ENCODE measurements at places on chromosomes 11 and 22. TPM values are rescaled to one million over a fixed set of nuclear protein-coding genes. Genes with fewer than 3 reads are reported as not detected.

SAA1 gene
- not detected for polyA plus RNA-seq

RIMBP3B gene
- not detected for polyA plus RNA-seq

CD81 gene
- 488 TPM for polyA plus RNA-seq

NXPE1 gene
- polyA plus RNA-seq = not detected

ANO5 gene
- polyA plus RNA-seq = 10.3 TPM

CNIH2 gene
- 1.6 TPM for polyA plus RNA-seq

MRGPRX4 gene
- polyA plus RNA-seq = not detected

NLRP6 gene
- polyA plus RNA-seq = not detected

DSCAML1 gene
- polyA plus RNA-seq = 0.75 TPM

SLC1A2 gene
- not detected for polyA plus RNA-seq

WNT7B gene
- polyA plus RNA-seq = not detected

GRCh38 chr22:17919276-17920144 lies 104.9 kb downstream of the MICAL3 start:
- no peak for DNase-seq

DNA sequence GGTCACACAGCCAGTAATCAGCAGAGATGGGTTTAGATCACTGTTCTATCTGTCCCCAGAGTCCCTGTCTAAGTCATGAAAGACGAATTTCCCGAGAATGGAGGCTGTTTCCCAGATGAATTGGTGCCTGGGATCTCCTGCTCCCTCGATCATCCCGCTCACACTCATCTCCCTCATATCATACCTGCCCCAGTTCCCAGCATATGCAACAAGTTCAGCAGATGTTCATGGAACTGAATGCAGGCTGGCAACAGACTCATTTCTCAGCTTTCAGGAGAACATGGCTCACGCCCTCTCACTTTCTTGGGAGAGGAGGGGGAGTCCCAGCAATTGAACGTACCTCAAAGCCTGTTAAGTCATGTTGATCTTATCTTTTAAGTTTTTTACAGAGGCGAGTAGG lies 22.1 kb downstream of the CD6 start:
- DNase-seq = no peak

GRCh38 chr11:12640926-12641849 lies 33.0 kb upstream of the TEAD1 start:
- DNase-seq = no peak

DNA sequence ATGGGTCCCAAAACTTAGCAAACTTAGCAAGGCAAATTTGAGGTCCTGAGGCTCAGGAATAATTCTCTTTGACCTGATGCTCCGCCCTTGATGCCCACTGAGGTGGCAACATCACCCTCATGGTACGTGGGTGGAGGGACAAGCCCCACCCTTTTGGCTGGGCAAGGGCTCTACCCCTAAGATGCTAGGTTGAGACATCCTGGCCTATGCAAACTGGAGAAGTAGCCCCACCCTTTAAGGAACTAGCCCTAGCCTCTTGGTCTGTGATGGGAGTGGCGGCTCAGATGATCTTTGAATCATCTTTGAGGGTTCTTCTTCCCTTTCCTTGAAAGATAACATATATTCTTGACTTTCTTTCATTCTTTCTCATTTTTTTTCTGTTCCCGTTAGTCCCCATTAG lies 32.9 kb downstream of the CABIN1 start:
- DNase-seq = no peak

DNA sequence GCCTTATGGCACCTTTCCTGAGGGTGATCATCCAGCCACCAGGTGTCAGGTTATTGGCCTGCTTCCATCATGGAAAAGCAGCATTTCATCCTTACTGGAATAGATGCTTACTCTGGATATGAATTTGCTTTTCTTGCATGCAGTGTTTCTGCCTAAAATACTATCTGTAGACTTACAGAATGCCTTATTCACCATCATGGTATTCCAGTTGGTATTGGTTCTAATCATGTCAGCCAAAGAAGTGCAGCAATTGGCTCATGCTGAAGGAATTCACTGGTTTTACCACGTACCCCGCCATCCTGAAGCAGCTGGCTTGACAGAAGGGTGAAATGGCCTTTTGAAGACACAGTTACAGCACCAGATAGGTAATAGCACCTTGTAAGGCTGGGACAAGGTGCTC lies 194.2 kb downstream of the AASDHPPT start:
- DNase-seq = no peak

GRCh38 chr11:73257342-73258103 lies 14.6 kb upstream of the P2RY6 start:
- DNase-seq = no peak

DNA sequence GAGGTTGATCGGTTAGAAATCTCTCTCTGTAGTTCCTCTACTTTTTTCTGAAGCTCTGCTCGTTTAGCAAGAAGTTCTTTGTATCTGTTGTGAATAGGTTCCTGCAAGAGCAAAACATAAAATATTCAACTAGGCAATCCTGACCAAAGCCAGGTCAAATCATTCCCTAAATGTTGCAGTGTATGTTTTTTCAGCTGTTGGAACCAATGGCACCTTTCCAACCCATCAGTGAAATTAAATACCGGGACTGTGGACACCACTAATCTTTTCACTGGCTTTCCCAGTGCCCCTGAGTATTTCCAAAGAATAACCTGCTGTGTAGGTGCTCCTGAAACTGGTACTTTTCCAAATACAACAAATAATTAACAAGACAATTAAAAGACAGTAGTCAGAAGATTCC lies 45.1 kb downstream of the CEP57 start:
- DNase-seq = peak; percentile 17

DNA sequence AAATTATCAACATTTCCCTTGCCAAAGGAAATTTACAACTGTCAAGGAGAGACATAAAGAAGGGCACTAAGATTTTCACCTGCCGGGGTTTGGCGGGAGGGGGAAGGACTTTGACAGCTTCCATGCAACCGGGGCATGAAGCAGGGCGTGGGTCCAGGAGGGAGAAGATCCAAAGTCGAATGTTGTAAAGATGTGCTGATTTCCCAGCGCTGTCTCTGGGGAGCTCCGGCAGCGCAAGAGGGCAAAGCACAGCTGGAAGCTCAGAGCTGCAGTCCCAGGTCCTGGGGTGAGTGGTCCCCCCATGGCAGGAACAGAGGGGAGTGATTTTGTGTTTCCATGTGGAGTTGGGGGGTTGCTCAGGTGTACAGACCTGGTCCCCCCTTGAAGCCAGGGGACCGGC lies at the start of gene MS4A10:
Gene MS4A10, plus strand, starts transcription at position 198 of the 400 bp plus-strand sequence. CDS start 5,003 bp downstream, outside the sequence.
- no peak for DNase-seq

DNA sequence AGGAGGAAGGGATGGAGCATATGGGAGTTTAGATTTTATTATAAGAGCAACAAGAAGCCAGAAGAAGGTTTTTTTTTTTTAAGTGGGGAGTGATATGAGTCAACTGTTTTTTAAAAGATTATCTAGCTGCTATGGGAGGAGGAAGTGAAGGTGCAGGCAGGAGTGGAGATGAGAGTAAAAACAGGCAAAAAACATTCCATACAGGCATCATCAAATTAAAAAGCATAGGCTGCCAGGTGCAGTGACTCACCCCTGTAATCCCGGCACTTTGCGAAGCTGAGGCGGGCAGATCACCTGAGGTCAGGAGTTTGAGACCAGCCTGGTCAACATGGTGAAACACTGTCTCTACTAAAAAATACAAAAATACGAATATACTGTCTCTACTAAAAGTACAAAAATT lies 368.4 kb upstream of the MTNR1B start:
- DNase-seq = no peak

GRCh38 chr11:92306966-92307510 lies 82.4 kb downstream of the FAT3 start:
- DNase-seq = no peak

GRCh38 chr11:1139441-1140083 lies 18.2 kb upstream of the MUC5AC start:
- no peak for DNase-seq

- DNase-seq = no peak
These were observed 53.9 kb upstream of the CRTAM start for GRCh38 chr11:122784325-122784955.

- DNase-seq = no peak
These were observed 792 bp upstream of the ADAMTS8 start for GRCh38 chr11:130429120-130429681.

GRCh38 chr11:34583818-34584217 lies 37.1 kb upstream of the EHF start:
- no peak for DNase-seq

DNA sequence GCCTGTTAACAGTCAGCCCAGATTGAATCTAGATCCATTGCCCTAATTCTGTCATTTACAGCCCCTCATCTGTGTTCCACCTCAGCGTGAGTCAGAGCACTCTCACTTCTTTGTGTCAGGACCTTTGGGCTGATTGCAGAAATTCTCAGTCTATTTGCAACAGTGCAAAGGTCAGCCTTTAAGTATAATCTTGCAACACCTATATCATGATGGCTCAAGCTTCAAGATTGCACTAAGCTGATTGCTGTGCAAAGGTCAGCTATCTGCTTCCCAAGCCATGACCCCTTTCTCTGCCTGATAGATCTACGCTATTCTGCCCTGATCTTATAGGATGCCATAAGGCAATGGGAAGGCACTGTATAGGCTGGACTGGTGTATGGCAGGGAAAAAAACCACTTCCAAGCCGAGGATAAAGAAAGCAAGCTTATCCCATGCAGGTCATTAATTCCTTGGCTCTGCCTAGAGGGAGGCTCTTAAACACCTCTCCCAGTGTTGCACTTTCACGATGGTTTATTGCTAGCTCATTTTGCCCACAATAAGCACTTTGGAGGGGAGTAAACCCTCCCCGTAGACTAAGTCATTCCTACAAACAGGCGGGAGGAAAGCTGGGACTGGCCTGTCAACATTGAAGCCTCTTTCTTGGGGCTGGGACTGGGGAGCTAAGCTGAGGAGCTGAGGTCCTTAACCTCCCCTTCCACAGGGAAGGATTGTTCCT lies 100.6 kb downstream of the RRAS2 start:
- no peak for DNase-seq

DNA sequence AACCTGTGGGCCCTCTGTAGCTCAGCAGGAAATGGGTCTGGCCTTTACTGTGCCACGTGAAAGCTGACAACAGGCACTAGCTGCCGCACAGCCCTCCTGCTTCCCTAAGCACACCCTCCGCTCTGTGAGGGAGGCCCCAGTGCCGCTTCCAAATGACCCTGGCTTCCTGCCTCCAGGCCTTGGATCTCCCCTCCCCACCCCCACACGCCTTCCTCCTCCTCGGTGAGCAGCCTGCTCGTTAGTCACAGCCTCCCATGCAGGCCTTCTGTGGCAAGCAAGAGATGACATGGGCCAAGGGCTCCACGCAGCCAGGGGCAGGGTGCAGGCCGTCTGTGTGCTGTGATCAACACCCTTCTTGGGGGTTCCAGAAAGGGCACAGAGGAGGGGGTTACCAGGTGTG lies 15.3 kb upstream of the RASL10A start:
- no peak for DNase-seq

GRCh38 chr22:50269970-50270665 lies at the start of gene MAPK11:
Gene MAPK11, minus strand, starts transcription at chr22:50270380. Its CDS starts 88 bp downstream, at chr22:50270292.
- DNase-seq = no peak

- no peak for DNase-seq
These were observed 246.2 kb downstream of the ST3GAL4 start for GRCh38 chr11:126601550-126602215.

DNA sequence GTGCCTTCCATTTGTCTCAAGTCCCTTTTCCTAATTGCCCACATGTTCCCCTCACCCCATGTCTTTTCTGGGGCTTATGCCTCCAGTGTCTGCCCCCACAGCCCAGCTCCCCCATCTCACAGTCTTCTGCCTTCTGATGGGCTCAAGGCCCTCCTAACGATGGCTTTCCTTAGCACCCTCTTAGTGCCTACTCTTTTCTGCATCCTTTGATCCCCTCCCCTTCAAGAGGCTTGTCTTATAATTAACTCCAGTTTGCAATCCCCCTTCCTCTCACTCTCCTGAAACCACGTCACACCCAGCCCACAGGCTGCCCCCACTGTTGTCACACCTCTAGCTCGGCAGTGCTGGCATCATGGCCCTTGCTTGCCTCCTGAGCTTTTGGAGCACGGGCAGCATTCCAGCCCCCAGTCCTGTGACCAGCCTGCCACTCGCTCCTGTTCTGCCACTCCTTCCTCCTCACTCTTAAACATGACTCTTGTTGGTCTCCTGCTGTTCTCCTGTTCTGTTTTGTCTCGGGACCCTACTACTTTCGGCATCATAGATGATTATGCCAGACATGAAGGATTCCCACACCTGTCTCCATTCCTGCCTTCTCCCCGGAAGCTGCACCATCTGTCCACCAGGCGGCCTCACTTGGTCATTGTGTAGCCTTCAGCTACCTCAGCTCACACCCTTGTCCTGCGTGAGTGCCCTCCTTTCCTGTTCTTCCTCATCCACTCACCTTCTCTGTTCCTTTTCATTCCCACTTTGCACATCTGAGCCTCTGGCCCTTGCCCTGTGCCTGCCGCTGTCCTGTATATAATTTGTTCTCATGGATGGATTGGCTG lies 26.1 kb downstream of the UBE2L3 start:
- DNase-seq = no peak
